ENCODE measurements at places on chromosomes 6 and 20.

DNA sequence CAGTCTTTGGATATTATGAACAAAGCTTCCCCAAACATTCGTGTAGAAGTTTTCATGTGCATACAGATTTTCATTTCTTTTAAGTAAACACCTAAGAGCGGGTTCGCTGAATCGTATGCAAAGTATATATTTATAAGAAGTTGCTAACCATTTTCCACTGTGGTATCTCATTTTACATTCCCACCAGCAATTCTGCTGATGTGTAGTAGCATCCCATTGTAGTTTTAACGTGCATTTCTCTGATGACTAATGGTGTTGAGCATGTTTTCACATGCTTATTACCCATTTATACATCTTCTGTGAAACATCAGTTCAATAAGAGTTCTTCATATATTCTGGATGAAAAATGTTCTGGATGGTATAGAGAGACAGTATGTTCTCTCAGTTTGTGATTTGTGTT, 97.4 kb downstream of the IYD start:
- no peak for DNase-seq

- DNase-seq = no peak
Observed at GRCh38 chr6:19895866-19896692, 58.9 kb downstream of the ID4 start.

DNA sequence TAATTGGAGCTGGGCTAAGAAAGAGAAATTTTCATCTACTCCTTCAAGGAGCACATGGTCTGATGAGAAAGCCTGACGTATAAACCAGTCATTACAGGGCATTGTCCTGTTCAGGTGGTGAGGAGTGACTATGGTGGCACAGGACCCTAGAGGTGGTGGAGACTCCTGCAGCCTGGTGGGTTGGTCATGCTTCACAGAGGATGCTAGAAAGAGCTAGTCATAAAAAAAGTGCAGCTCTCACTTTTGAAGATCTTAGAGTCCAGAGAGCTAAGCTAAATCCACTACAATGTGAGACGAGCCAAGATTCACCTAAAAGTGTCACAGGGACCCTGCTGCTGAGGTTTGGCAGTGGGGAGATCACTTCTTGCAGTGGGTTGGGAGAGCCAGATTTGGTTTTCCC, 9.8 kb upstream of the ZNF831 start:
- DNase-seq = no peak

- DNase-seq = no peak
Observed at GRCh38 chr6:101110814-101111213, 229.7 kb upstream of the ASCC3 start.

GRCh38 chr6:168368936-168369335, 49.4 kb upstream of the DACT2 start:
- no peak for DNase-seq

DNA sequence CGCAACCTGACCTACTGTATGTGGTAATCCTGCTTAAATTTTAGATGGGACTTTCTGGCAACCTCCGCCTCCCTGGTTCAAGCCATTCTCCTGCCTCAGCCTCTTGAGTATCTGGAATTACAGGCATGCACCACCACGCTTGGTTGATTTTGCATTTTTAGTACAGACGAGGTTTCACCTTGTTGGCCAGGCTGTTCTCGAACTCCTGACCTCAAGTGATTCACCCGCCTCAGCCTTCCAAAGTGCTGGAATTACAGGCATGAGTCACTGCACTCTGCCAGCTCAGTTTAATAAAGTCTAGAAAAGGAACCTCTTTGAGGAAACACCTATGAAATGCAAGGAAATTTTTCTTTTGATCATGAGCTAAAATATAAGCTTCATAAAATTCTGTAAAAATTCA, 9.0 kb upstream of the PLCB4 start:
- DNase-seq = no peak

GRCh38 chr6:147839708-147840610, 331.5 kb downstream of the SAMD5 start:
- no peak for DNase-seq

- peak; percentile 25 for DNase-seq
Observed at GRCh38 chr6:83884523-83884922, 25.0 kb downstream of the CYB5R4 start.

DNA sequence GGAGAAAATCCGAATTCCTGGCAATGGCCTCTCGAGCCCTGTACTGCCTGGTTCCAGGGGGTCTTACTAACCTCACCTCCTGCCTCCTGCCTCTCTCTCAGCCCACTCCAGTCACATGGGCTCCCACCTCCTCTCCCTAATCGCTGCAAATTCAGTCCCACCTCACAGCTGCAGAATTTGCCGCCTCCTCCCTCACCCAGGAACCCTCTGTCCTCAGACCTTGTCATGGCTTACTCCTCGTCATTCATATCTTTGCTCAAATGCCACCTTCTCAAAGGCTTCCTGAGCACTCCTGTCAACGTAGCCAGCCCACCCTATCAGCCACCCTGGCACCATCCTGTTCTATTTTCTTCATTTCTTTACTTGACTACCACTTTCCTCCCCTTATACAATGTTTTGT, 89.0 kb downstream of the SLC2A10 start:
- no peak for DNase-seq

GRCh38 chr20:6635034-6635736, 132.3 kb upstream of the BMP2 start:
- DNase-seq = no peak

DNA sequence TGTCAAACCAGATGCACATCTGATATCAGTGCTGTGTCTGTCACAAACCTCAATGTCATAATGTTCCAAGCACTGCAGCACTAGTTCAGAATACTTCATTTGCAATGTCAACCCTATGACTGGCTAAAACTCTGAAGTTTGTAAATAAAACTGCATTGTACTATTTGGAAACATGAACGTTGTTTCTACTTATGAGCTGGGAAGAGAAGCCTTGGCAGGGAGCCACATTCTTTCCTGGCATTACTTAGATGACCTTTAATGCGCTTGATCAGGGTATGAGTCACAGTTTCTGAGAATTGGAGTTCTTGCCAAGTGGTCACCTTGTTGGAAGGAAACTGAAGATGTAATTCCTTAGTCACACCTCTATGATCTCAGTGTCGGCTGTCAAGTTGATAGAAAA, 664.8 kb upstream of the MMS22L start:
- DNase-seq = no peak

DNA sequence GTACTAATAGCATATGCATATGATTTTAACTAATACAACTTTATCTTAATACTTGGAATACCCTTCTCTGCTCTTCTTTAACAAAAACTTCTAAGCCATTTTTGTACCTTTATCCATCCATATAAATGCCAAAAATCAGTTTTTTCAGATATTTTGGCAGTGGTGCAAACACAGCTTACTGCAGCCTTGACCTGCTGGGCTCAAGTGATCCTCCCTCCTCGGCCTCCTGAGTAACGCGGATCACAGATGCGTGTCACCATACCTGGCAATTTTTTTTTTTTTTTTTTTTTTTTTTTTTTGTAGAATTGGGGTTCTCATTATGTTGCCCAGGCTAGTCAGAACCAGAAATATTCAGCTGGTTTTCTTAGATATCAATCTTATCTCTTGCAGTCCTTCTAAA, 54.1 kb upstream of the SMIM29 start:
- DNase-seq = no peak

- DNase-seq = peak; percentile 44
Observed at GRCh38 chr6:42100029-42100901, 42.2 kb downstream of the C6orf132 start.

DNA sequence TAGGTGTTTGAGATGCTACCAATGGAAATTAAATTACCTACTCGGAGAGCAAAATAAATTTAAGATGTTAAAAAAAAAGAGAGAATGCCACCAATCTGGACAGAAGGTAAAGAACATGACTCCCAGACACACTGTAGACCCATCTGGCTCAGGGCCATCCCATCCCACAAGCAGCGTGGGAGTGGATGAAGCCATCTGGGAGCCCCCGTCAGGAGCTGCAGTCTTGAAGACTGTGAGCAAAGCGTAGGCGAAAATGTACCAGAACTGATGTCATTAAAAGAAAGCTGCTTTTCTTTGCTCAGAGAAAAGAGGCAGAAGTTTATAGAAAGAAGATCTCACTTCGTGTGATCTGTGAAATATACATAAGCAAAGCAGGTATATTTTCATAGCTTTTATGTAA, 815.7 kb downstream of the QKI start:
- no peak for DNase-seq
